ENCODE measurements at places on chromosomes 7 and 10.

DNA sequence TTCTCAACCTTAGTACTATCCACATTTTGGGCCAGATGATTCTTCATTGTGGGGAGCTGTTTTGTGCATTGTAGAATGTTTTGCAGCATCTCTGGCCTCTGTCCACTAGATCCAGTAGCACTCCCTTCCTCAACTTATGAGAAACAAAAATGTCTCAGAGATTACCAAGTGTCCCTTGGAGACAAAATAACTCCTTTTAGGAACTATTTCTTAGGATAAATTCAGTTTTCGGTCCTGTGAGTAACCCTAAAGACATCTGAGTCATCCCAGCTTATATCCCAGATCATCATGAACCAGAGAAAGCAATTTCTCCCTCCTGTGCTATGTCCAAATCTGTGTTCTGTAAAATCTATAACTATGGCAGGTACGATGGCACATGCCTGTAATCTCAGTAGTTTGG, 266.6 kb upstream of the PHYHIPL start:
- DNase-seq, result no peak

- DNase-seq, result no peak
Observed at GRCh38 chr7:95549818-95550529, 46.3 kb downstream of the PDK4 start.

- no peak for DNase-seq
Observed at GRCh38 chr10:86961481-86962091, 3.2 kb downstream of the SNCG start.

DNA sequence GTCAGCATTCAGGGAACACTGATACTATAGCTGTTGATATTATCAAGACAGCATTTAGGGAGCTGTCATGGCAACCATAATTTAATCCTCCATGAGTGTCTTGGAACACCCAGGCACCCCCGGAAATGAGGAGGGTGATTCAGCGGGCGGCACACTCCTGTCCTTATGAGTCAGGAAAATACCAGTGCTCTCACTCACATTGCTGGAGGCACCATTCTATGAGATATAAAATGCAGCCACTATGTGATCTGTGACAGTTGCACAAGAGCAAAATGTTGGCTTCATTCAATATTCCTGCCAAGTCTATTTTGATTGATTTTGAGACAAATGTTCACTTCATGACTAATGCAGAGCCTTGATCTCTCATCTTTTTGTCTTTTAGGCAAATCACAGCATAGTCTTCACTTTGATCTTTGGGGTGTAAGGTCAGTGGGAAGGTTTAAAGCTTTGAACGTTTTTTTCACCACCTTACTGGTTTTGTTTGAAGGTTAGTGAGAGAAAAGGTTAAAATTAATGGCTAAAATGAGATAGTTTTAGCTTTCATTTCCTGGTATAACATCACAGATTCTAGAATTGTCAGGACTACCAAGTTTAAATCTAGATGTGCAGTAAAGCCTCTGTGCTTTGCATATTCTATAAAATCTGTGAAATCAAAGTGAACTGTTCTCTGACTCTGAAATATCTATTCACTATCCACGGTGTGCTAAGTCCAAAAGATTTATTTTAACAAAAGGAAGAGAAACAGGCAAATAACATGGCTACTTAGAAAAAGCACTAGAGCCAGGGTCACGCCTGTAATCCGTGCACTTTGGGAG, 12.4 kb upstream of the ARHGAP12 start:
- DNase-seq, result no peak

- DNase-seq, result no peak
Observed at GRCh38 chr10:49601857-49602256, 8.3 kb upstream of the SLC18A3 start.

DNA sequence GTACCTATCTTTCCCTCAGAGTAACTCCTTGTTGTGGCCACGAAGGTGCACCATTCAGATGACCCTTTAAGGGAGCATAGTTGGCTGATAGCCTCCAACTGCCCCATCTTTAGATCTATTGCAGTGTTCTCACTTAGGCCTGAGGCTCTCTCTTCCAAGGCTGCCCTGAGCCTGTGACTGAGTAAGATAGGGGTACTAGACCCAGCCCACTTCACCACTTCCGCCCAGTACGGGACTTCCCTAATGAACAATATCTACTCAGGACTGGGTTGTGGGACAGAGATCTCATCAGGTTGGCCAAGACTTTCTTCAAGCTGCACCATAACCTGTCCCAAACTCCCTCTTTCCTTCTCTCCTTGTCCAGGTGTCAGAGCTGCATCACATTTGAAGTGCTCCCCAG, 5.7 kb upstream of the GNAI1 start:
- no peak for DNase-seq

DNA sequence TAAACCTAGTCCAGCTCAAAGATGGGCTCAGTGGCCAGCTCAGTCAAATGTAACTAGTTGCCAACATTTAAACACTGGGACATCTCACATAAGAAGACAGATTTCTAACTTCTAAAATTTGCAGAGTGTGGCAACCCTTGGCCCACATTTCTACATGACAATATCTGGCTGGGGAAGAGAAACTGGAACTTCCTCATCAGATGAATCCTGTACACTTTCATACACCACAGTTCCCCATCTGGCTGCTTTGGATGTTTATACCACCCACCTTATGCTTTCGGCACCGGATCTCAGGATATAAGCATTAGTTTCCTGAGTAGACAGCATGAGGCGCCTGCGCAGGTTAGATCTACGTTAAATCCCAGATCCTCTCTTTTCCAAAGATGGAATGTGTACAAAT, 199.3 kb downstream of the PRKG1 start:
- no peak for DNase-seq

- peak; percentile 54 for DNase-seq
Observed at GRCh38 chr7:26291699-26292538, at the start of gene SNX10. Gene SNX10 (plus strand): TSS chr7:26291862. CDS start chr7:26346443, 54,581 bp downstream.

GRCh38 chr7:34471844-34472243, 186.2 kb upstream of the NPSR1 start:
- DNase-seq, result peak; percentile 4

DNA sequence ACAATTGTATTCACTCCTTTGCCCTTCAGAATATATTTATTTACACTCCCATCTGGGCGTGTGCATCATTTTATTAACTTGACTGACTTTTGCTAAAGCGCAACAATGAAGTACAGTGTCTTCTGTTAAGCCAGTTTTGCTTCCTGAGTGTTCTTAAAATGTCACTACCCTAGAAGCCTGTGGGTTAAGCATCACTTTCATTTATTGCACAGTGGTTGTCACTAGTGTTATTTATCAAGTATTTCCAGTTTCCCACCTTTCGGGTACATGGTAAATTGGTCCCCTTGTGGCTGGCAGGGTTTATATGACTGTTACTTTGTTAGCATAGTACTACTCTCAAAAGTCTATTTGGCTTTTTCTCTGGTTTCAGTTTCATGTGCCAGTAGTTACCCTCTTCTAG, 3.3 kb downstream of the HILPDA start:
- no peak for DNase-seq

GRCh38 chr7:122140918-122141317, 3.1 kb downstream of the AASS start:
- DNase-seq, result no peak

- no peak for DNase-seq
Observed at GRCh38 chr7:35467456-35467978, 213.6 kb upstream of the TBX20 start.

DNA sequence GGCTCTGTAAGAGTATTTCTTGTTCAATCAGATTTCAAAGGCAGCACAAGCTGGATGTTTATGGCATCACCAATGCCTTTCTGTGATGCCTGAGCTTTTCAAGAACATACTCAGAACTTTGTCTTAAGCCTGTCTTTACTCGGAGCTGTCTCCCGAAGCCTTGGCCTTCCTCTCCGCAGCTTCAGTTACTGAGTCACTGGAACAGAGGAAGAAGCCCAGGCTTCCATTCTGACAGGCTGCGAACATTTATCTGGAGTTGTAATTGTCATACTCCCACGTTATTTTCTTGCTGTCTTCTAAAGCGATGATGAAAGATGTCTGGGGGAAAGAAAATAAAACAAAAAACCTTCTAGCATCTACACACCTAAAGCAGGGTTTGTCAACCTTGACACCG, 43.9 kb downstream of the GRK5 start:
- DNase-seq, result no peak

DNA sequence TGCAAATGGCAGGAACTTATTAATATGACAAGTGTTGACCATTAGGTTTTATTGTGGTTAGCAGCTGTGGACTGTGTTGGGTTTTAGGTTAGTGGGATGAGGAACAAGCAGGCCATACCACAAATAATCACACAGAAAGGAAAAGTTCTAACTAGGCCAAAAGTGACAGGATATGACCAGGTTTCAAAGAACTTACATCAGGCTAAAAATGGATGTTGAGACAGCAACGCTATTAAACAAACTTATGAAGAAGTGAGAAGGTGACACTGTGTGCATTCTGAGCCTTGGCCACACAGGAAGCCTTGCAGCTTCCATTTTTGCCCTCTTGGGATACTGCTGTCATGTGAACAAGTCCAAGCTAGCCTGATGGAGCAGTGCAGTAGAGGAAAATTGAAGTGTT, 568.8 kb downstream of the HTR7 start:
- DNase-seq, result peak; percentile 1

GRCh38 chr7:115260381-115260780, 338.5 kb downstream of the MDFIC start:
- DNase-seq, result no peak

Data from CD4-positive, alpha-beta T cell (primary cell).